ENCODE measurements at places on chromosomes 2 and 18. TPM values are rescaled to one million over a fixed set of nuclear protein-coding genes. Genes with fewer than 3 reads are reported as not detected.

DNA sequence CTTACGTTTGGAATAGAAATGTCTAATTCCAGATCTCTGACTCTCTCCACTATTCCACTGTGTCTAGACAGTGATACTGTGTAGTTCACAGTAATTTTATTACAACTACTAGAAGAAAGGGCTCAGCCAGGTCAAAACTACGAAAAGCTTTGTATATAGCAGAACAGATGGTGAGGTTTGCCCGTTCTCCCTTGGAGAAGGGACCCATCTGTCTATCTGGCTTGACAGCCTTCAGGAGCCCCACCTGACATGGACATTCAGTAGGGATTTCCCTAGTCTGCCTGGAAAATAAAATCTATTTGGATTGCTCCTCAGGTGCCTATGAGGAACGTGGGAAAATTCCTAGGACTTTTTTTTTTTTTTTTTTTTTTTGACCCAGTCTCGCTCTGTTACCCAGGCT is 435.4 kb downstream of the NRXN1 start:
- no peak for DNase-seq

- DNase-seq: no peak
Observed at GRCh38 chr2:41830600-41830999, 217.2 kb upstream of the PKDCC start.

GRCh38 chr2:216555274-216555673 is 56.6 kb downstream of the RPL37A start:
- peak; percentile 90 for DNase-seq

GRCh38 chr2:9232886-9233285 is 26.3 kb downstream of the ASAP2 start:
- no peak for DNase-seq

- DNase-seq: peak; percentile 90
Observed at GRCh38 chr2:109324861-109325260, 195.9 kb downstream of the SH3RF3 start.

GRCh38 chr2:38712871-38713270 is 38.3 kb downstream of the SRSF7 start:
- DNase-seq: no peak

GRCh38 chr2:134079373-134079772 is 174.5 kb upstream of the MGAT5 start:
- no peak for DNase-seq

- DNase-seq: no peak
Observed at GRCh38 chr18:45764000-45764686, 40.2 kb downstream of the SLC14A1 start.

DNA sequence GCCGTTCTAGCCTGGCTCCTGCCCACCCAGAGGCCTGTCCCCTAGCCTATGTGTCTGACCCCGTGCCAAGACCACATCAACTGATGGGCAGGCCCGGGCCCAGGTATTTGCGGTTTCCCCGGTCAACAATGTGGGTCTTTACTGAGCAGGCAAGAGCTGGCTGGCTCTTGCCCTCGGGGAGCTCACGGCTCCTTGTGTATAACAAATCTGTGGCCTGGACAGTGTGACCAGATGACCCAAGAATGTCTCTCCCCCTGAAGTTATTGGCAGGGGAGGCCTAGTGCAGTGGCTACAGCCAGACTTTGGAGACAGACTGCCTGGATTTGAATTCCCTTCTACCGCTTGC is 179.6 kb downstream of the KLHL29 start:
- DNase-seq: no peak

DNA sequence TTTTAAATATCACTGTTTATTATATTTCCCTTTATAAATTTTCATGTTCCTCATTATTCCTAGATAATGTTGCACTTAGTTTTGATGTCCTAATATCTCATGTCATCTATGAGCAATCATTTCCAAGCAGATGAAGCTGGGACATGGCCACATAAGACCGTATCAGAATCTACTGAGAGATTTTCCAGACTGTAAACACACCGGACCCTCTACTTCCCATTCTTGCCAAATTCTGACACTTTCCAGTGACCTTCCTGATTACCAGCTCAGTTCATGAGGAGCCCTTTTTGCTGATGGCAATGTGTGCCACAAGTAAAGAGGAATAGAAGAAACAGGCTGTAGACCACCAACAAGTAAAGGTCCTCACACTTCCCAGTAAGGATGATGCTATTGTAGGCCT is 20.3 kb upstream of the PDE1A start:
- no peak for DNase-seq

EGR4 gene
- not detected for total RNA-seq

CDH19 gene
- total RNA-seq: 7.8 TPM

ANKRD30B gene
- not detected for total RNA-seq
